ENCODE measurements at places on chromosomes 16 and 17.

- DNase-seq, result no peak
These were observed 44.0 kb upstream of the YPEL2 start for GRCh38 chr17:59287452-59287851.

DNA sequence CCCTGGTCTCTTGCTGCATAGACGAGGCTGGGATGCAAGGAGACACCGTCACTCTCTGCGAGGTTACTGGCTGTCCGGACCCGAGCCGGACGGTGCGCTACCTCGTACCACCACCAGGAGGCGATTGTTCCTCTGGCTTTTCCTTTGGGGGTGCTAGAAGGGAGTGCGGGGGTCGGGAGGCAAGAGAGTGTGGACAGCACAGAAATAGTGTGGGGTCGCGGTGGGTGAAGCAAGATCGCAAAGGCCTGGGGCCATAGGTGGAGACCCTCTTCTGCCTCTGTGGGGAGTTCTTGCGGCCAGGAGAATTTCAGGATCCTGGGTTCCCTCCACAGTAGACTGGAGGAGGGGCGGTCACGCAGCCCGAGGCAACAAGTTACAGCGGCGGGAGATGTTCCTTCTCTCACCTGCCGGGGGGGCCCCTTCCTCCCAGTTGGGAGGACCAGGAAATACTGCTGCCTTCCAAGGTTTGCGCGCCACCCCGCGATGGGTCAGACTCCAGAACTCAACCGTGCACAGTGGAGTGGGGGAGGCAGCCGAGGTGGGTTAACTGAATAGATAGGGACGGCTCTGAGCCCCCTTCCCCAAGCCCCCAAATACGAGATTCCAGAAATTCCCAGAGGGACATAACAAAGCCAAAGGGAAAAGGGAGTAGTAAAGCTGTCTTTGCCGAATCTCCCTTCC is 6.9 kb downstream of the PHOSPHO1 start:
- no peak for DNase-seq

DNA sequence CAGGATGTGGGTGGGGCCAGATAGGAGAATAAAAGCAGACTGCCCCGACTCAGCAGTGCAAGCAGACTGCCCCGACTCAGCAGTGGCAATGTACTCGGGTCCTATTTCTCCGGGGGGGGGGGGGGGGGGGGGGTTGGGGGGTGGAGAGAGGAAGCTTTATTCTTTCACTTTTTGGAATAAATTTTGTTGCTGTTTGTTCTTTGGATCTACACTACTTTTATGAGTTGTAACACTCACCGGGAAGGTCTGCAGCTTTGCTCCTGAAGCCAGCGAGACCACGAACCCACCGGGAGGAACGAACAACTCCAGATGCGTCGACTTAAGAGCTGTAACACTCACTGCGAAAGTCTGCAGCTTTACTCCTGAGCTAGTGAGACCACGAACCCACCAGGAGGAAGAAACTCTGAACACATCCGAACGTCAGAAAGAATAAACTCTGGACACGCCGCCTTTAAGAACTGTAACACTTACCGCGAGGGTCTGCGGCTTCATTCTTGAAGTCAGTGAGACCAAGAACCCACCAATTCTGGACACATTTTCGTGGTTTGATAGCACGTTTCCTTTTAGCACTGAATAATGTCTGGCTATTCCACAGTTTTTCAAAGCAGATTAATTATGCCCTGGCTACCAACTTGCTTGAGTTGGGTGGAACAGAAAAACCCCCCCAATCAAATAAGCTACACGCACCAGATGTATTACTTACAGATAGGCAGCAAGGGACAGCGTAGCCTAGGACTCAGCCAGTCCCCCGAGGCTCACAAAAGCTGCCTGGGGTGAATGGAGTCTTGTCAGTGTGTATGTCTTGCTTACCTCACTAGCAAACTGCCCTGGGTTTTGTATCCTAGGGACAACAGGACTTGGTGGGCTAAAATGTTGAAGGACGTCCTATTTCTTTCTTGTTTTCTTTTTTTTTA is 11.9 kb downstream of the FZD2 start:
- DNase-seq, result peak; percentile 48

GRCh38 chr17:57750109-57750871 is 5.2 kb upstream of the CCDC182 start:
- no peak for DNase-seq

- DNase-seq, result peak; percentile 74
These were observed 17.5 kb downstream of the MARCHF10 start for GRCh38 chr17:62790564-62790986.

GRCh38 chr16:73298562-73298961 is 250.6 kb upstream of the ZFHX3 start:
- DNase-seq, result no peak

GRCh38 chr16:86308514-86308913 is 201.8 kb upstream of the FOXF1 start:
- no peak for DNase-seq

DNA sequence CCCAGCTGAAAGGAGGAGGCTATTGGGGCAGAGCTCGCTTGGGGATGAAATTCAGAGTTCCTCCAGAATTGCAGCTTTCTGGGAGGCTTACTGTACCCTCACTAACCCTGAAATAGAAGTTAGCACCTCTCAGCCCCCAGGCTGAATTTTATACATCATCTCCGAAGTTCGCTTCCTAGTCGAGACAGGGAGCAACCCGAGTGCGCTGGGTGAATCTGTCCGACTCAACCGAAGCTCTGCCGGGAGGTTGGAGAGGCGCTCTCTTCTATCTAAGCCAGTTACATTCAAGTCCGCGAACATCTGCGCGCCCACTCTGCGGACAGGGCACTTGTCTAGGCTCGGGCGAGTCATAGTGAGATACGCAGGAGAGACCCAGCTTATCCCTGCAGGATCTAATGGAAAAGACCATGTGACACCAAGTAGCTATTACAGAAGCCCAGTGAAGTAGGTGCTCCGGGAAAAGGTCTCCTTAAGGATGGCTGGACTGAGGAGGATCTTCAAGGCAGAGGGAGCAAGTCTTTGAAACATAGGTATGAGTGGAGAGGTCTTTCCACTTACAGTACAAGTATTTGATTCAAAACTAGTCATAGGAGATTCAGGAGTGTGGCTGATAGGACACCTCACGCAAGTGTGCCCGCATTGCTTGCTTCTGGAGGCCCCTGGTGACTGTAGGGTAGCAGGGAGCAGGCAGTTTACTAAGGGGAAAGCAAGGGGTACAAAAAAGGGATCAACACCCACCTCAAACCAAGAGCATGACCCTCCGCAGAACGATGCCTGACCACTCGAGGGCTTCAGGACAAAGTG is 646 bp upstream of the HES7 start:
- DNase-seq, result peak; percentile 29
